T-helper 1 cell treated with Interleukin-12 subunit alpha and Interleukin-12 subunit beta and Interleukin-4 antibody, amounts not matched to agents 30 ng/mL and 1 ng/mL, for 36 hours (primary cell): ENCODE measurements at places on chromosomes 1 and 21. TPM values are rescaled to one million over a fixed set of nuclear protein-coding genes. Genes with fewer than 3 reads are reported as not detected.

TDRD5 gene
- not detected in 2 replicates for total RNA-seq

CXADR gene
- total RNA-seq, result 0.39 and 0.49 TPM in 2 replicates

GPX7 gene
- total RNA-seq, result 31.6 and 32.9 TPM in 2 replicates

PGLYRP4 gene
- not detected in 2 replicates for total RNA-seq

VWA5B1 gene
- not detected in 2 replicates for total RNA-seq

OLFML3 gene
- total RNA-seq, result 0.27 TPM in 2 replicates

GOLT1A gene
- not detected in 2 replicates for total RNA-seq

CD1E gene
- total RNA-seq, result not detected in 2 replicates

CELA2B gene
- not detected in 2 replicates for total RNA-seq

HES5 gene
- total RNA-seq, result not detected in 2 replicates

LCE1C gene
- total RNA-seq, result not detected in 2 replicates

KRTAP20-3 gene
- not detected in 2 replicates for total RNA-seq

GPA33 gene
- 3.4 and 3.9 TPM in 2 replicates for total RNA-seq

VTCN1 gene
- not detected in 2 replicates for total RNA-seq

RBM11 gene
- 0.25 and 0.56 TPM in 2 replicates for total RNA-seq

CHI3L1 gene
- total RNA-seq, result not detected in 2 replicates

PSMB4 gene
- total RNA-seq, result 393 and 396 TPM in 2 replicates

IFT25 gene
- total RNA-seq, result 58.1 and 59.9 TPM in 2 replicates

RHEX gene
- not detected in 2 replicates for total RNA-seq

WDR64 gene
- 0.44 TPM in 1 of 2 replicates, not detected in the other for total RNA-seq
